ENCODE measurements at places on chromosomes 4 and X.

- DNase-seq = no peak
These were observed 33.1 kb upstream of the CYP4V2 start for GRCh38 chr4:186158021-186158813.

- peak; percentile 52 for DNase-seq
These were observed 14.8 kb downstream of the PDK3 start for GRCh38 chrX:24479924-24480323.

DNA sequence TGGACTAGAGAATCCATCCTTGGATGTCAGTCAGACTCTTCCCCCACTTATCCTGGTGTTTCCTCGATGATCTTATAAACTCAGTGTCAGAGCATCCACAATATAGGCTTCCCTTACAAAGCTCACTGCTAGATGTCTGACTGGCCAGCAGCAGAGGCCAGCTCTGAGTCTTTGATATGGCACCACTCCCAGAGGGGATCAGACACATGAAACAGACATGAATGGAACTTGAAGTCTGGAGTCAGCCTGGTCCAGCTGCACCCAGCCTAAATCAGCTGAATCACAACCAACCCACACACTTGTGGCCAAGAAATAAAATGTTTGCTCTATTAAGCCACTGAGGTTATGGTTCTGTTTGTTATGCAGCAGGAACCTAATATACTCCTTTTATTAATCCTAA lies 129.6 kb upstream of the MED14 start:
- DNase-seq = no peak

DNA sequence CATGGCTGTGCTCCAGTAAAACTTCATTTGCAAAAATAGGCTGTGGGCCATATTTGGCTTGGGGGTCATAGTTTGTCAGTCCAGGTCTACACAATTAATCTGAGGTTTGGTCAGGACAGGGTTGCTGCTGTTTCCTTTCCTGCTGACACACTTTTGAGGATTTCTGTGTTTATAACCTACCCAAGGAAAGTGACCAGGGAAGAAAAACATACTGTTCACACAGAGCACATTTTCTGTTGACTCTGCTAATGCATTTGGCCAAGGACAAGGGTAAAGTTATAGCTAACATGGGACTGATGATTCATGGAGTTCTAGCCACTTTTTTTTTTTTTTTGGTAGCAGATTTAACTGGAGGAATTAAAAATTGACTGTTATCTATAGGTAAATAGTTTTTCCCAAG lies 43.9 kb upstream of the GEMIN8 start:
- DNase-seq = no peak

DNA sequence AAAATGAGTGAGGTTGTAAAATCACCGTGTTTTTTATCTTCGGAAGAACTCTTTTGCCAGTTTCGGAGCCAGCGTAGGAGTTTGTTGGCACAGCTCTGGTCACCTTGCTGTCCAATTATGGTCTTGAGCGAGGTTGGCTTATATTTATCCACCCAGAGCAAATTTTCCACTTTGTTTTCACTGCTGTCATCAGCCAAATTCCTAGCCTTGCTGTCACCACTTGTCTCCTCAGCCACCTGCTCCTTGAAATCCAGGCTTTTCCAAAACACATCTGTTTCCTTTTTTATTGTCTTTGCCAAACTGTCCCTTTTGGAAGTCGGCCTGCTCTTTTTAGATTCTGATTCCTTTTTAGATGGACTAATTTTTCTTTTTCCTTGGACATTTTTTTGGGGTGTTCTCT lies 57.6 kb downstream of the RFC1 start:
- DNase-seq = no peak

DNA sequence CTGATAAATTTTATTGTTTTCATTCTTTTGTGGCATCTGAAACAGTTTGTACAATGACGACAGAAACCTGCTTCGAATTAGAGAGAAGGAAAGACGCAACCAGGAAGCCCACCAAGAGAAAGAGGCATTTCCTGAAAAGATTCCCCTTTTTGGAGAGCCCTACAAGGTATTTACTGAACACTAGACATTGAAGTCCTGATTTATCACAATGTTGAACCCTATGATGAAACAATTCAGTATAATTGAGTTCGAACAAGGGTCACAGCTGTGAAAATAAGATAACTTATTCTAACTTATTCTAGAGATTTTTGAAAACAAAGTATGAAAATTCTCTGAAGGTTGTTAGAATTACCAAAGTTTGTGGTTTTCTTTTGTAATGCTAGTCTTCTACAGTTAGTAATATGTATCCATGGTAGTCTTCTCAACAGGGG lies 111.3 kb downstream of the AFF1 start:
- no peak for DNase-seq

GRCh38 chrX:86137071-86137470 lies 11.2 kb upstream of the DACH2 start:
- no peak for DNase-seq

DNA sequence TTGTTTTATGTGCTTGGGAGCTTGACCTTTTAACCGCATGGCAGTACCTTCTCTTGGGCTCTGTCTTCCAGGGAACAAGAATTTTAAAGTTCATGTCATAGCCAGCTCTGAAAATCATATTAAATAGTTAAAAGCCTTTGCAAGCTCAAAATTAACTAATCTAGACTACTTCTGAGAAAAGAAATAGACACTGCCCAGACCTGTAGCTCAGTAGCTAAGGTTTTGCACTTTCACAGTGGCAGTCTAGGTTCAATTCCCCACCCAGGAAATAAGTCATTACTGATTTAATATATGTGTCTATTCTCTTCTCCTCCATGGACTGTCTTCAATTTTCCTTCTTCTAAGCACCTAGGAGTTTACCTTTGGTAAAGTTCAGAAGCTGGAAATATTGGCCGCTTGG lies 27.4 kb downstream of the HSD17B11 start:
- DNase-seq = no peak

DNA sequence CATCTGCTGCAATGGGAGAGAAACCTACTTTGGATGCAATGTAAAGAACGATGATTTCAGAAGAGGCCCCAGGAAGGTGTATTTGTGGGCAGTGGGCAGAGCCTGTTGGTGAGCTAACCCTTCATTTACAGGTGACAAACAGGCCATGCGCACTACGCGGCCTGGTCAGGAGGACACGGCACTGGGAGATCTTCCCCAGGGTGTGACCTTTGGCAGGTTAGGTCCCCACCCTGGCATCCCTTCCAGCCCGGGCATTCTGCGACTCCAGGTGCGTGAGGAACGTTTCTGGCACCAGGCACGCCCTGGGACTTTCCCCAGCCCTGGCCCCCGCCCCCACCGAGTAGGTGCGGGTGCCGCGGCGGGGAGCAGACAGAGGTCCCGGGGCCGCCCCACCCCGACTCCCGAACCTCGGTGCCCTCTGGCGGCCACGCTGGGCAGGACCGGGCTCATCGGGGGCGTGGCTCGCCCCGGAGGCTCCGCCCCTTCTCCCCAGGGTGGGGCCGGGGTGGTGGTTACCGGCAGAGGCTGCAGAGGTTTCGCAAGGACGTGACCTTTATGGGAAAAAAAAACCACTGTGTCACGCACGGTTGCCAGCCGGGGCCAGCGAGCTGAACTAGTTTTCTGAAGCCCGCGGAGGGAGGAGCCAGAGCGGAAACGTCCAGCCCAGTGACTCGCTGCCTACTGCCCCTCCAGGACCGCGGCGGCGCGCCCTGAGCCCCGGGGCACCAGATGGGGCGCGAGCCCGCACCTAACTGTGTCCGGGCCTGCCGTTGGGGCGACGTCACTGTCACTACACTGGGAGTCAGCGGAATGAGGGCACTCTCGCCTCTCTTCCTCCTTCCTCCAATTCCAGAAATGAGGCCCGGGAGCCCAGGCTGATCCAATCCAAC lies 5.0 kb upstream of the NYX start:
- DNase-seq = peak; percentile 74

GRCh38 chr4:16626945-16627344 lies 271.5 kb downstream of the LDB2 start:
- DNase-seq = no peak

DNA sequence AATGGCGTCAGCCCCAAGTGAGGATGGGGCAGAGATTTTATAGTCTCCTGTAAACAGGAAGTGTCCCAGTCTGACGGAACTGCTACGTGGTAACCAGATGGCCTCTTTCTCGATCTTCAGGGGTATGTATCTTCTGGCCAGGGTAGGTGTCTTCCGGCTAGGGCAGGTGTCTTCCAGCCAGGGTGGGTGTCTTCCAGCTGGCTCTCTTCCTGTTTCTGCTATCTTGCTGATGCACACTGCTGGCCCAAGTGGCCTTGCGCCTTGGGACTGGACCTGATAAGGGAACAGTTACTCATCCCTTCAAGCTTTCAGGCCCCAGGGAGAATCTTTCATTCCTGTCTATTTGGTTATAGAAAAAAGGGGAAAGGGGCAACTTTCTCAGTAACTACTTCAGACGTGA lies 178.7 kb upstream of the MAGEE2 start:
- DNase-seq = no peak
